ENCODE measurements at places on chromosomes 2 and 18.

GRCh38 chr2:227464851-227465250, 7.1 kb upstream of the AGFG1 start:
- DNase-seq: no peak

DNA sequence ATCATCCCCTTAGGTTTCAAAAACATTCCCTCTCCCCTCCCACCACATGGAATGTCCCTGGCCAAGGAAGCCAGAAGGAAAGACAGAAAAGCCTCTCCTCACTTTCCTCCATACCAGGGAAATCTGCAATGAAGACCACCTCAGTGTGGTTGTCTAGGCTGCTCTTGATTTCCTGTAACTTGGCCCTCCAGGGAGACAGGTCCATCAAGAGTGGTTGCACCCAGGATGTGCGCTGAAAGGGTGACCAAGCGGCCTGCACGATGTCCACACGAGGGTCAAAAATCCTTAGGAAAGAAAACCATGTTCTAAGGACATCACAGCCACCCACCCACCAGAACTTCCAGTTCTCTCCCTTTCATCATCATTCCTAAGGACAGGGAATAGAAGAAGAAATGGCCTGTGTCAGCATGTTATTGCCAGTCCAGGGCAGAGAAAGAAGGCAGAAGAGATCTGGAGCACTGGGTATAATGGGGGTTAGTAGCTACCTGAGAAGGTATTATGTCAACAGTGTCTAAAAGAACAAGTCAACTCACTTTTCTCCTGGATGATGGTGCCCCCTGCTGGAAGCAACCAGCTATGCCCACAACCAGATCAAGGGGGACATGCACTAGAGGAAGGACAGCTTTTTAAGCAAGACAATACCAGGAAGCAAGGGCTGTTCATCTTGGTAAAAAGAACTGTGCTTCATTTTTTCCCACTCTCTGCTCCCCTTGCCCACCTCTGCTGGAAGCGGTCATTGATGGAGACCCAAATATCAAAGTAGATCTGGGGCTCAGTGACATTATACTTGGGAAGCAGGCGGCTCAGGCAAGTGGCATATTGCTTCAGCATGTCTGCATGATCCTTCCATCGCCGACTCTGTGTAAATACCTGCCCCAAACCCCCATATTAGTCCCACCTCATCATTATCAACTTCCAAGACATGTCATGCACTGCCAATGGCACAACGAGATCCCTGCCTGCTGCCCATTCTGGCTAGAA, 9.3 kb downstream of the GGCX start:
- DNase-seq: peak; percentile 86

DNA sequence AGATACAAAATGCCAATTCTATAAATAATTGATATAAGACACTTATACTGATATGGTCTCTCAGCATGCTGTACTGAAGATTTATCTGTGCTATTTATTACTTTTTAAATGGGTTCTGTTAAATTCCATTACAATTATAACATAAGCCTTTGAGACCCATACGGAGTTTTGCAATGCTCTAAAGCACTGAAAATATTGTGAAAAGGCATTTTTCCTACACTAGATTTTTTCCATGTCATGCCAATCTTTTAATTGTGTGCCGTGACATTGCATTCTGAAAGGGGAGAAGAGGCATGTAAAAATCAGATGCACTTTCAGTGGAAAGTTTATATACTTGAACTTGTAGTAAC, 46.5 kb downstream of the EFEMP1 start:
- no peak for DNase-seq

DNA sequence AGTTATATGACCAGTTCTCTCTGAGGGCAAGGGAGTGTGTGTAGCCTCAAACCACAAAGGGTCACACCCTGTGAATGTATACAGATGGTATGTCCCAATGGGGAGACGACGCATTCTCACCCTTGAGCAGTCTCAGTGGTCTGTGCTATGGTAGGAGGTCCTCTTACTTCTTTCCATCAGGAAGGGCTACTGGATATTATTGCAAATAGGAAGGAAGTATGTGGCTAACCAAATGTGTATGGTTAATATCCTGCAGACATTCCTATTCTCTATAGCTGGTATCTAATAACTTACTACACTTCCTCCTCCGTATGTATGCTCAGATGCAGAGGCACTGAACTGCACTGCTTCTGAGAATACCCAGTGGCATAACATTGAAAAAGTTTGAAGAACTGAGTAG, 306.7 kb upstream of the CCDC68 start:
- DNase-seq: no peak

All from natural killer cell treated with Interleukin-12 subunit alpha and Interleukin-12 subunit beta and Interleukin-15 and Interleukin-18, amount 100 ng/mL, for 72 hours (primary cell).